ENCODE measurements at places on chromosomes 4 and X. TPM values are rescaled to one million over a fixed set of nuclear protein-coding genes. Genes with fewer than 3 reads are reported as not detected.
A peak's percentile ranks its signal among the peaks of the same experiment; 100 is the strongest.

GRCh38 chrX:10111364-10112148 is 45.2 kb upstream of the CLCN4 start:
- peaks cover 11% of the 10 kb centered on the region for H3K4me1 ChIP-seq
- DNase-seq, result no peak
- peak overlapping the region; percentile 51 for H3K27ac ChIP-seq
- no peaks in the 10 kb centered on the region for H3K27me3 ChIP-seq

DNA sequence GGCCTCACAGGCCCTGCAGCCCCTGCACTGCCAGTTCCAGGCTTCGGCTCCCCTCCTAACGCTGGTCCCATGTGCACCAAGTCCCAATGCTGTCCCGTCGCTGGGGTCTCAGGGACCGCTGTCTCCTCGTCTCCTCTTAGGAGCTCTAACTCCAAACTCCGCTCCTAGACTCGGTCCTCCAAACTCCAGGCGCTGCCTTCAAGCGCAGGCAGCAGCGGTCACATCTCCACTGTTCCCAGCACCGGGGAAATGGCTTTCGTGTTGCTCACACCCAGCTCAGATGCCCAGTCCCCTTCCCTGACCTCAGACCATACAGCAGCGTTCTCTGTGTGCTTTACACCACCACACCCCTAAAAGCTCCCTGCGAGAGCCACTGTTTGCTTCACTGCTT is 19.6 kb upstream of the HMX1 start:
- no peak overlapping the region for H3K4me3 ChIP-seq
- DNase-seq, result no peak
- H3K4me1 ChIP-seq, result no peaks in the 10 kb centered on the region
- H3K36me3 ChIP-seq, result no peaks in the 10 kb centered on the region

GRCh38 chrX:9539605-9540387 is 74.9 kb downstream of the TBL1X start:
- no peak overlapping the region for H3K27ac ChIP-seq
- H3K4me1 ChIP-seq, result no peaks in the 10 kb centered on the region
- H3K27me3 ChIP-seq, result no peaks in the 10 kb centered on the region
- DNase-seq, result no peak
- H3K36me3 ChIP-seq, result no peaks in the 10 kb centered on the region

CBLL2 gene
- not detected for total RNA-seq

ATXN3L gene
- total RNA-seq, result not detected

DNA sequence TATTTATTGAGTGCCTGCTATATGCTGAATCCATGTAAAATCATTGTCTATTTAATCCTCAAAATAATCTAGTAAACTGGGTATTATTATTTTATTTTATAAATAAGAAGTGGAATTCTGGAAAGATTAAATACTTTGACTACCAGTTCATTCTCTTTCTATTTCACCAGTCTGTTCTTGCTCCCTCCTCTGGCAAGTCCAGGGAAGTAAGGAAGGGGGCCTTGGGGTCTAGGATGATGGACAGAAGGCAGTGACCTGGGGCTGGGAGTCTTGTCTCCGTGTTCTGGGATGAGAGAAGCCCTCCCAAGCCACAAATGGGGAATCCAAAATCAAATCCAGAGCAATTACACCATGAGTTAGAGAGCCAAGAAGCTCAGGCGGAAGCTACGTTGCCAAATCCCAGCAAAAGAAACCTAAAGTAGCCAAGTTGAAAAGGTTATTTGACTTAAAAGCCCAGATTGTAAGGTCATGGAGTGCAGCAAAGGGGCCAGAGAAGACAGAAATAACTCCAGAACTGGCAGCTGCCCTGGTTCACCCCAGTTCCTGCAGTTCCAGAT is 28.3 kb upstream of the PARM1 start:
- no peak overlapping the region for H3K4me3 ChIP-seq
- H3K27ac ChIP-seq, result no peak overlapping the region
- no peak for DNase-seq
- no peaks in the 10 kb centered on the region for H3K4me1 ChIP-seq
- no peaks in the 10 kb centered on the region for H3K36me3 ChIP-seq
- H3K27me3 ChIP-seq, result no peaks in the 10 kb centered on the region

DNA sequence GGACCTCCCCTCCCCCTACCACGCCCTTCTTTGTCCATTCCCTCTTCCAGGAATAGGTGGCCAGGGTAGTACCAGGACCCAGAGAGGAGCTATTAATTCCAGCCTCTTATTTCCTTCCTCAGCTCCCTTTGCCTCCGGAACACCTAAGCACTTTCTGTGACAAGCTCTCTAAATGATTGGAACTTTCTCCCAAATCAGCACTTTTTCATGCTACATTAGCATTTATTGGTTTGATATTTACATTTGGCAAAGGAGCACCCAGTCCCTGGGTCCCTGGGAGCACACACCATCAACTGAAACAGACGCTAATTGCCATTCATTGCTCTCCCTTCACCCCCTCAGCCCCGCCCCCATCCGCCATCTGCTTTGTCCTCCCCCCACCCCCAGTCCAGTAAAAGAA is 182.0 kb upstream of the BCOR start:
- H3K4me1 ChIP-seq, result no peaks in the 10 kb centered on the region
- no peak for DNase-seq
- H3K27me3 ChIP-seq, result no peaks in the 10 kb centered on the region

GRCh38 chr4:23788460-23788859 is 101.4 kb downstream of the PPARGC1A start:
- no peak for DNase-seq
- no peak overlapping the region for H3K27ac ChIP-seq
- peaks cover 9% of the 10 kb centered on the region for H3K4me1 ChIP-seq
- H3K36me3 ChIP-seq, result no peaks in the 10 kb centered on the region

DNA sequence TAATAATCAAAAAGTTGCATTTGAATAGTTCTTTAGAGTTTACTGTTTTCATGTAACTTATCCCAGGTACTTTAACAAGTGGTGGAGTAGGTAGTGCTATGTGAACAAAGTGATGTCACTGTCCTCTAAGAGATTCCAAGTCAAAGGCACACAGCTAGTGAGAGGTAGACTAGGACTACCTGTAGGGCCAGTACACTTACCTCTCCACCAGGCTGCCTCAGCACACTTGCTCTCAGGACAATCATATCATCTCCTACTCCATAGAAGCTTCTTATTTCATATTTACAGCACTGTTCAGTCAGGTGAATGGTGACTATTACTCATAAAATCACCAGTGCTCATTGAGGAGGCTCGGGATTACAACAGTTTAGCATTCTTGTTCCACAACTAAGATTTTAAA is 173.0 kb upstream of the EMCN start:
- no peaks in the 10 kb centered on the region for H3K36me3 ChIP-seq
- no peak for DNase-seq
- H3K4me1 ChIP-seq, result no peaks in the 10 kb centered on the region
- no peak overlapping the region for H3K4me3 ChIP-seq
- H3K27me3 ChIP-seq, result no peaks in the 10 kb centered on the region

All from upper lobe of right lung (tissue), 1 donor.